ENCODE measurements at places on chromosomes 2 and 18.
A peak's percentile ranks its signal among the peaks of the same experiment; 100 is the strongest.

DNA sequence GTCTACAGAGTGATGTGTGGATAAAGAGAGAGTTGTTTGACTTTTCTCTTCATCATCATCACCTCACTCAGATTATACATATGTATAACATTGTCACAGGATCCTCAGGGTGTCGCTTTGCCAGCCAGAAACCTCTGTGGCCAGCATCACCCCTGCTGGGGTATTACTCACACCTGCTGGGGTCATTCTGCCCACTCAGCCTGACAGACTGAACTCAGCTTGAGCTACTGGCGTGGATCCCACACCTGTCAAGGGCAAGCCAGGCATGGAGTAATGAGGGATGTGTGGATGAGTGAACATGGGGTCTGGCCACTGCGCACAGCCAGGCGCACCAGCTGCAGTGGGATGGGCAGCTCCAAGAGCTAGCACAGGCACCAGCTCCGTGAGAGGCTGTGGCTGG lies 870.6 kb downstream of the CBLN2 start:
- DNase-seq = no peak

DNA sequence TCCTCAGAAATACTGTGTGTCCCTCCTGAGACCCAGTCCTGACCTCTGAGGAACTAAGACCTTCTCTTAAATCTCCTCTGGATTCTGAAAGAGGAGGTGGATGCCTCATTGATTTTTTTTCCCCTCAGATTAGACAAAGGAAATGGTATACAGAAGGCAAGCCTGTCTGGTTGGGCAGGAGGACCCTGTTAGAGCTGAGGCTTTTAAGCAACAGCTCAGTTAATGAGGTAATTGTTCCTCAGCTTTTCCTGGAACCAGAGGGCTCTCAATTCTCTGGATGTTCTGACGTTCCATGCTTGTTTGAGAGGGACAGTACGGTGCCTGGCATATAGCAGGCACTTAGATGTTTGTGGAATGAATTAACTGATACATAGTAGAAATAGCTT lies 61.7 kb upstream of the MCFD2 start:
- no peak for DNase-seq

DNA sequence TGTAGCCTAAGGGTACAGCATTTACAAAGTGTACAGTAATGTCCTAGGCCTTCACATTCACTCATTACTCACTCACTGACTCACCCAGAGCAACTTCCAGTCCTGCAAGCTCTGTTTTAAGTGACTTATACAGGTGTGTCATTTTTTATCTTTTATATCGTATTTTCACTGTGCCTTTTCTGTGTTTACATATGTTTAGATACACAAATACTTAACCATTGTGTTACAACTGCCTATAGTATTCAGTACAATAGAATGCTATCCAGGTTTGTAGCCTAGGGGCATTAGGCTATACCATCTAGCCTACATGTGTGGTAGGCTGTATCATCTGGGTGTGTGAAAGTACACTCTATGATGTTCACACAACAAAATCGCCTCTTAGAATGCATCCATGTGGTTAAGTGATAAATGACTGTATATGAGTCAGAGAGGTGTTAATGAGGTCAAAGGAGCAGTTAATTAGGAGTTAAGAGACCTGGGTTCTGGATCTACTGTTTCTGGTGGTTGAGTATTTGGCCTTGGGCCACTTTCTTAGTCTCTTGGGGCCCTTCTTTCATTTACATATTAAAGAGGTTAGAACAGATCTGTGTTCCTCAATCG lies 149.1 kb downstream of the GREB1L start:
- no peak for DNase-seq

- no peak for DNase-seq
These were observed 70.6 kb upstream of the ID2 start for GRCh38 chr2:8611246-8611645.

DNA sequence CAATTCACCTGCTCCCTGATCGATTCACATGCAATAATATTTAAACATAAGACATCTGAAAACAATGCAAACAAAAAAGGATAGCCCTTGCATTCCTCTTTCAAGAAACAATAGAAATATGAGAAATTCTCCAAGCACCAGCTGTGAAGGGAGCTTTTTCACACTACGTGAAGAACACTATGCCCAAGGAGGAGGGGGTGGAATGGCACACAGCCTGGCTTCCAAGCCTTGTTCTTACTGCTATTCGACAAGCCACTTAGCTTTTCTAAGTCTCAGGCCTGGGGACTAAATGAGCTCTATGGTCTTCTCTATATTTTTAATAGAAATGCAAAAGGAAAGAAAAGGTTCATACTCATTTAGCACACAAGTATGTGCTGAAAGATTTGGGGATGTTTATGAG lies 92.2 kb upstream of the CHRNA1 start:
- no peak for DNase-seq

GRCh38 chr2:118748245-118748885 lies 99.1 kb downstream of the EN1 start:
- DNase-seq = no peak

DNA sequence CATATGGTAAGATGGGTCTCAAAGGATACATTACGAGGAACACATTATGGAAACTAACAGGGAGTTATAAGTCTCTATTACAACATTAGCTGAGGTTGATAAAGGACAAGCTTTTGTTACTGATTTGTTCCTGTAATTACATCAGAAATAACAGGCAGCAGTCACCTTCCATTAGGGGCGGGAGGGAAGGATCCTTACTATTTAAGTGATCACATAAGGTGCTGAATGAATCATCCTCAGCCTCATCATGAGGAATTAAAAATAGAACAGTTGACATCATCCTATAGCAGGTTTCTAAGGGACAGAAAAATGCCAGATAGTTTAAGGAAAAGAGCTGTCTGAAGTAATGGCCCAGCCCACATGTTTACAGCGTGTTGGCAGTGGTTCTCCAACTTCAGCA lies 86.9 kb upstream of the MGAT5 start:
- DNase-seq = no peak

DNA sequence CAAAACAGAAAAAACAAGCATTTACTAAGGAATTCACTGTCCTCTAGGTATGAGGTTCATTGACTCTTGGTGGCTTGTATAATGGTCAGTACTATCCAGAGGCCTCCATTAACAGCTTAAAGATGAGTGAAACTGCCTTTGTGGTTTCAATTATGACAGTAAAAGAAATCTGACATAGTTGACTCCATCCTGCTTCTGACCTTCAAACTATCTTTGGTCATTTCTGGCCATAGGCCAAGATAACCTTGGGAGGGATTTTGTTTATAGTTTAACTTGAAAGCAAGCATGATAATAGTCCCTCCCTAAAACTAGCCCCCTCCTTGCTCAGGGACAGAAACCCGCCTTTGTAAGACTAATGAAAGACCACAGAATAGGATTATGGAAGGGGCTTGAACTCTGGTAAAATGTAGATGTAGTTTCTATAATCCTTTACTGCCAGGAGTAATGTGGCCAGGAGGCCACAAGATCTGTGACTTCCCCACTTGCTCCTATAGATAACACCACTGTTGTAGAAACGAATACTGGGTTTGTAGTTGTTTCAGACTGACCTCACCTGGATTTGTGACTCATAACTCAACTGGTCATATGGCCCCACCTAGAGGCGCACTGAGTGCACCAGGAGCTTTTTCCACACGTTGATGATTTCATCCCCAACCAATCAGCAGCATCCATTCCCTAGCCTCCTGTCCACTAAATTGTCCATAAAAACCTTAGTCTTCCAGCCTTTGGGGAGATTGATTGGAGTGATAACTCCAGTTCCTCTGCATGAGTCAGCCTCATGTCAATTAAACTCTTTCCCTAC lies 8.6 kb upstream of the PLEKHM3 start:
- DNase-seq = peak; percentile 62

- no peak for DNase-seq
These were observed 49.2 kb upstream of the SMAD2 start for GRCh38 chr18:47979611-47980200.

- no peak for DNase-seq
These were observed 209.8 kb downstream of the GBX2 start for GRCh38 chr2:235958221-235958930.

DNA sequence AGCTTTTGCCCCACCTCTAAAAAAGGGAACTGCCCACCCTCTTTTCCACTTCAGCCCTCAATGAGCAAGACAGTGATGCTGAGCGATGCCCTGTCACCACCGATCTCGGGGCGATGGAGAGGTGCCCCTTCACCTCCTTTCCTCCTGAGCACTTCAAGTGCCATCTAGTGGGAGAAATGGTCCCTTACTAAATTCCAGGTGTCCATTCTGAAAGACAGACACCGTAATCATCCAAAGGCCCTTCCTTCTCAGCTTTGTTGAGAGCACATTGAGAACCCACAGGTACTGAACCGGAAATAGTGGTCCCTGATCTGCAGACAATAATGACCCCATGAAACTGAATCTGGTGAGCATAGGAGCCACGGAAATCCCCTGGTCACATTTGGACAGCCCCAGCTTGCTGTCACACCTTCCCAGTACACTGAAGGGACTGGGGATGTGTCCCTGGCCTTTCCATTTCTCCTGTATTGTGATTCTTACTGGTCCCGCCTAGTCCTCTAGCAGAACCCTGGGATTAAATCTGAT lies 38.5 kb downstream of the KCTD18 start:
- DNase-seq = peak; percentile 24

DNA sequence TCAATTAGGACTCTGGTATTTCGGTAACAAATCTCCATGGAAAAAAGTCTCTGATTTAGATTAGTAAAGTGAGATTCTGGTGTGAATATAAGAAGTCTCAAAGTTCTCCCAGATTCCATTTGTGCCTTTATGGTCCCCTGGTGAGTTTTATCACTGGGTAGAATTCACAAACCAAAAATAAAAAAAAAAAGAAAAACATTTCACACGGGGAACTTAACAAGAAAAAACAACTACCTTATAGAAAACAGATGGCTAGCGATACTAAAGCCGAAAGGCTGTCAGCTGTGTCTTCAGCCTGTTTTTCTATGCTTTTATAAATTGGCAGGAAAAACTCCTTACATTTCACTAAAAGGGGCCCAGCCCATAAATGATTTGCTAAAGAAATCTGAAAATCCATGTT lies 50.6 kb downstream of the COL5A2 start:
- no peak for DNase-seq

DNA sequence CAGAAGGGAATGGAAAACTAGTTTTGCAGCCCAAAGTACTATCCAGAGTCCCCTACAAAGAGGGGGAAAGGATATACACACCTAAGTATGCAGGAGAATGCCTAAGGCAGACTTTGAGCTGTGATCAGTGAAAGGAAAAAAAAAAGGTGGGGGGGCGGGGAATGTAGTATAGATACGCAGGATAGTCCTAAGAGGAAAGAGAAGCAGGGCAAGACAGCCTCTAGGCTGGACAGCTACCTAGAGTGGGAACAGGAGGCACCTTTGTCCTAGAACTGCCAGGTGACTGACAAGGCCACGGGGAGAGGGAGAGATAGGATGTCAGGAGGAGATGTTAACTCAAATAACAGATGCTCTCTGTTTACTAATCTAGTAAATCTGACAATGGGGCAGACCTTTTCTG lies 6.0 kb downstream of the REEP1 start:
- DNase-seq = no peak

GRCh38 chr2:56688661-56689060 lies 504.9 kb downstream of the CCDC85A start:
- DNase-seq = no peak

DNA sequence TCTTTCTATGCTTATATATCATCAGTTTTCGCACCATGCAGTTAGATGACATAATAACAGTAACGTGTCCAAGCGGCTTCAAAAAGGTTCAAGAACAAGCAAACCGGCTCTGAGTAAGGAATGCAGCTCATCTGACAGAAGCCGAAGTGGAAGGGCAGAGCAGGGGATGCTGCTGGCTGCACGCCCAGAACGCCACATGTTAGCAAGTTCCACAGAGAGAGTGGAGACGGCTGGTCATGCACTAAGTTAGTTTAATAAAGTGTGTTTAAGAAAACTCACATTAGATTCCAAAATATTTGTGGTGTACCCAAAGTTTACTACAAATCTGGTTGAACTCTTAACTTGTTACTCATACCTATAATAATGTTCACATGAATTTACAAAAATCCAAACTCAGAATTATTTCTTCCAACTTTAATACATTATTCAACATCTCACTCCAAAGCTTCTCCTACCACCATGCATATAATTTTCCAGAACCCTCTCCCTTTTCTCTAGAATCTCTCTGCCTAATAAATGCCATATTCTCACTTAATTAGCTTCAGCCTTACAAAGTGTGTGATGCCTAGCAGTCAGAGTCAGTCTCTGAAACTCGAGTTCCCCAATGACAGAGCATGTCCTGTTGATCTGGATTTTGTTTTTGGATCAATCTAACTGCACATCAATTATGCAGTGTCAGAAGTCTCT lies 170.0 kb downstream of the DNAH7 start:
- peak; percentile 99 for DNase-seq

- no peak for DNase-seq
These were observed 156.2 kb upstream of the DNMT3A start for GRCh38 chr2:25497918-25498407.

- no peak for DNase-seq
These were observed 142.9 kb upstream of the NDUFV2 start for GRCh38 chr18:8959551-8960135.

GRCh38 chr2:144358979-144359541 lies 160.9 kb downstream of the ZEB2 start:
- no peak for DNase-seq

GRCh38 chr2:86807468-86808275 lies 17.0 kb upstream of the CD8A start:
- DNase-seq = peak; percentile 79

GRCh38 chr2:101127319-101128056 lies 23.7 kb downstream of the TBC1D8 start:
- DNase-seq = no peak

- DNase-seq = no peak
These were observed 20.1 kb upstream of the SCN1A start for GRCh38 chr2:166147883-166148282.

DNA sequence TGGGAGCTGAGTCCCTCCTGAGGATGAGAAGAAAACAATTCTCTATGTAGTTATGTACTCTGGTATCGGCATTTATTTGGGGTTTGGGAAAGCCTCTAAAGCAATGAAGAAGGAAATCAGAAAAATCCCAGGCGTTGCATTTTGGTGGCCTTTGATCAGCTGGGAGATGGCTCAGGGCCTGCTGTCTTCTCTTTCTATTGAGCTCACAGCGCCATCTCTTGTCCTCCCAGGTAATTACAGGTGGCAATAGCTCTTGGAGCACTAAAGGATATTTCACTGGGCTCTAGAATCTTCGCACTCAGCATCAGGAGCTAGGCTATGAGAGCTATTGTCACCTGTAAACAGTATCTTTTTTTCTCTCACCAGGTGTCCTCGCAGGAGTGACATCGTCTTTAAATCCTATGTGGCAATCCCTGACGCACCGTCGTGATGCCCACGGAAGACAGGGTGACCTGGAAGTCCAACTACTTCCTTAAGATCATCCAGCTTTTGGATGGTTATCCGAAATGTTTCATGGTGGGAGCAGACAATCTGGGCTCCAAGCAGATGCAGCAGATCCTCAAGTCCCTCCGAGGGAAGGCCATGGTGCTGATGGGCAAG lies 76.1 kb upstream of the PMAIP1 start:
- peak; percentile 79 for DNase-seq

DNA sequence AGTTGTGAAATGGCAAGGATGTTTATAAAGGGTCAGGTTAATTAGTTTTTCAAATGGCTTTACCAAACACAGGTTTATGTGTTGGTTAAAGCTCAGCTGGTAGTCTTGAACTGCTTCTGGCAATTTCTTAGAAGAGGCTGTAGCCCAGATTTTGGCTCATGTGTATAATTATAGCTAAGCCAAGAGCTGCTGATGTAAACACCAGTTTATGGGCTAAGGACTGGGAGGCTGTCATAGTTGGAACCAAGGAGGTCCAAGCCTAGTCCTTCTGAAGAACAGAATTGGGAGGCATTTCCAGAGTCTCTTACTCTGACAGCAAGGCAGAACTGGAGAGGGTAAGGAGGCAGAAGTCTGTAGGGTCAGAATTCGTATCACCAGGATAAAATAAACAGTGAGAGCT lies 25.4 kb downstream of the UBE2E3 start:
- DNase-seq = no peak

GRCh38 chr2:60426880-60427279 lies 126.6 kb downstream of the BCL11A start:
- no peak for DNase-seq
